ENCODE measurements at places on chromosomes 3 and 15. TPM values are rescaled to one million over a fixed set of nuclear protein-coding genes. Genes with fewer than 3 reads are reported as not detected.

- DNase-seq, result no peak
Measured at GRCh38 chr3:30258426-30259392, 347.7 kb upstream of the TGFBR2 start.

Gene TRIM71
- not detected for polyA plus RNA-seq

Gene VWA5B2
- not detected for polyA plus RNA-seq

DNA sequence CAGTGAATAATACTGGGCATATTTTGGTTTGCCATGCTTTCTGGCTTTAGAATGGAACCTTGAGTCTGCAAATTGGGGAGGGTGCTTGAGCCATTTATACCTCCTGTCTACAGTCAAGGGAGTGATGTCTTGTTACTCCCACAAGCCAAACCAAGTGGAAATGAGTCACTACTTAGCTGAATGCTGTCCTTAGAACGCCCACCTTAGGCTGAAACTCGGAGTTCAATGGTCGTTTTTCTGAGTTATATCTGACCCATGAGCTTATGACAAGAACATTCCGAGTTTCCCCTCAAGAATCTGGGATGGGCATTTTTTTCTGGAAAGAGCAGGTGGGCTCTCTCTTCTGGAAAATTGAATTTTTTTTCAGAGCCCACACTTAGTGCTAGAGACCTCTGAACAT is 17.4 kb upstream of the CLDN18 start:
- no peak for DNase-seq

DNA sequence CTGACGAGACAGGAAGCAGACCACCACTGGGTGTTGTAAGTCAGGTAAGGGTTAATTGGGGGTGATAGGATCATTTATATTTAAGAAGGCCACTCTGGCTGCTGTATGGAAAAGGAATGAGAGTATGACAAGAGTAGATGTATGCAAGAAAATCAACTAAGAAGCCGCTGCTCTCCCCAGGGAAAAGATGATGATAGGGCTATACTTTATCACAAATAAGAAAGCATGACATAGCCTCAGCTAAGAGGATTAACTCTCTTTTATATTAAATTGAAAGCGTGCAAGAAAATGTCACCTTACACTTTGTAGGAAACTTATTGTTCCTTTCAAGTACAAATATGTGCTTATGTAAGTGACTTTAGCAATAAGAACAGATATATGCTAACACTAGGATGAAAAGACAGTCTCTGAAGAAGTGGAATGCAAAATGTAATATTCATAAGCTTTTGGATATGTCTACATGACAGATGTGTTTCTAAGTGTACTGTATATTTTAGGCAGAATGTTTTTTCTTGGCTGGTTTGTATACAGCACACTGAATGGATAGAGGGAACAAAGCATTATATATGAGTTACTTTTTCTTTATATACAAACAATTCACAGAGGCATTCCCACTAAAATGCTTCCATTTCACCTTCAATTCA is 8.7 kb upstream of the NDUFB4 start:
- no peak for DNase-seq

DNA sequence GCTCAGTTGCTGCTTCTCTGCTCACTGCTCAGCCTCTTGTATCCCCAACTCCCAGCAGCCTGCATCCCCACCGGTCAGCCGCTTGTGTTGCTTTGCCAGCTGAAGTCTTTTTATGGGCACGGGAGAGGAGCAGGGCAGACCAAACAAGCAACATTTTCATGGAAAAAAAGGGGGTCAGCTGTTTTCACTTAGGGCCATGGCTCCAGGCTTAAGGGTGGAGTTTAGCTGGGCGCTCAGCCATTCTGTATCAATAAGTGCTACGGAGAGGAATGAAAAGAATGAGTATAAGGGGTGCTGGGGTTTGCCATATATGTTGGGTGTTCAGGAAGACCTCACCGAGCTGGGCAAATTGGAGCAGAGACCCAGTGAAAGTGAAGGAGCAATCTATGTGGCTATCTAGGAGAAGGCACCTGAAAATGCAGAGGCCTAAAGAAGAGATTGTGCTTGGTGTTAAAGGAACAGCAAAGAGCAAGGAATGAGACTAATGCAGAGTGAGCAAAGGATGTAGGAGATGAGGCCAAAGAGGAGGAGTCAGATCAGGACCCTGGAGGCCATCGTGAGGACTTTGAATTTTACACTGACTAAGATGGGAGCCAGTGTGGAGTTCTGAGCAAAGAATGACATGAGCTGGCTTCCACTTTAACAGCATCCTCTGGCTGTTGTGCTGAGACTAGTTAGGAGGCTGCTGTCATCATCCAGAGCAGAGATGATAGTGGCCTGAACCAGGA is 16.6 kb upstream of the IREB2 start:
- DNase-seq, result no peak

GRCh38 chr15:58957101-58957973 is 23.9 kb upstream of the SLTM start:
- no peak for DNase-seq

Gene ISLR2
- 0.02 TPM for polyA plus RNA-seq

GRCh38 chr3:107328069-107328468 is 49.2 kb upstream of the CCDC54 start:
- no peak for DNase-seq

DNA sequence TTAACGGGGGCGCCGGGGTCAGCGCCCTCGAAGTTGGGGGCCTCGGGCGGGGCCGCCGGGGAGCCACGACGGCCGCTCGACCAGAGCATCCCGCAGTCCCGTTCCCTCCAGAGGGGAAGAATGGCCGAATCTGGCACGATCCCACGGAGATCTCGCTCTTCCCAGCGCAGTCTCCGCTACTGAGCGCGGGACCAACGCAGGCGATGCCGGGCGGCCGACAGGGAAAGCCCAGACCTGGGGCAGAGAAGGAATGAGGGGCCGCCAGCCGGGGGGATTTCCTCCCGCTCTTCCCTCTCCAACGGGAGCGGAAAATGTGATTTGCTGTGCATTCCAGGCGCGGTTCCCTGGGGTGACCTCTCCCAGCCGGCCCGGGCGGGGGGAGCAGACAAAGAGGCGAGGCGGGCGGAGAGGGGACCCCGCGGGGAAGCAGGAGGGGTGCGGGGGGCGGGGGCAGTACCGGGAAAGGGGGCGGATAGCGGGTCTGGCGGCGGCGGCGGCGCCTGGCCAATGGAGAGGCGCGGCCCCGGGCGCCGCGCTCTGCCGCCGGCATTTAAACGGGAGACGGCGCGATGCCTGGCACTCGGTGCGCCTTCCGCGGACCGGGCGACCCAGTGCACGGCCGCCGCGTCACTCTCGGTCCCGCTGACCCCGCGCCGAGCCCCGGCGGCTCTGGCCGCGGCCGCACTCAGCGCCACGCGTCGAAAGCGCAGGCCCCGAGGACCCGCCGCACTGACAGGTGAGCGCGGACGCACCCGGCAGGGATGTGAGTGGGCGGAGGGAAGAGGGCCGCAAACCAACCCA is at the start of gene GREM1:
Gene GREM1 (plus strand): TSS at position 579 of the 801 bp plus-strand sequence. CDS start 12,687 bp downstream, outside the sequence.
- DNase-seq, result no peak

GRCh38 chr3:155231792-155232191 is 61.7 kb downstream of the STRIT1 start:
- no peak for DNase-seq

Measured in BJ (cell line).